Fibroblast of villous mesenchyme (primary cell): ENCODE measurements at places on chromosomes 3 and 15.

DNA sequence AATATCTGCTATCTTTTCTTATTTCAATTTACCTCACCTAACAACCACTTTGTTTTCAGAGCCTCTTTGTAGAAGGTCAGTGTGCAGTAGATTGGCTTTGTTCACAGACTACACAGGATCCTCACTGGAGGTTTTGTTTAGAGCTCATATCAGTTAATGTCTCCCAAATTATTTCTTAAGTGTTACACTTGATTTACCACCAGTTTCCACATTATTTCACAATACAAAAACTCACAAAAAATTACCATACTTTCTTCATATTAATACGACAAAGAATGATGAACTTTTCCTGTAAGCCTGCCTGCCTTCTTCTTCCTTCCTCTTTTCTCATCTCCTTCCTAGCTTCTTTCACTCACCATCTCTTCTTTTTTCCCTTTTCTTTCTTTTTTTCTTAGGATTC lies 133.3 kb downstream of the ALCAM start:
- peak; percentile 12 for DNase-seq

- DNase-seq: peak; percentile 32
Observed at GRCh38 chr15:47194718-47195117, 522.6 kb upstream of the SEMA6D start.

- DNase-seq: peak; percentile 68
Observed at GRCh38 chr3:160027541-160028195, 39.0 kb downstream of the IL12A start.

DNA sequence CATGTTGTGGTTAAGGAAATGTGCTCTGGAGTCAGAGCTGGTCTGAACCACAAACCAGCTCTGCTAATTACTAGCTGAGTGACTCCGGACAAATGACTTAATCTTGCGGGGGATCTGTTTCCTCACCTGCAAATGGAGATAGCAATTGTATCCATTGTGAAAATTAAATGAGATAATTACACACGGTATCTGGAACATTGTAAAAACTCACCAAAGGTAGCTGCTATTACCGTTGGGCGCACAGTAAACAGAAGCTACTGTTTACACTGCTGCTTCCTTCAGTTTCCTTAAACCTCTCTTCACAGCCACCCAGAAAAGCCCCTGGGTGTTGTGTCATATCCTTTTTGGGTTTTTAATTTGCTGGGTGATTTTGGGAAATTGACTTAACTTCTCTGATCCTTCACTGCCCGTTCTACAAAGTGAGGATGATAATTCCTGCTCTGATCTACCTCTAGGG lies 107.8 kb downstream of the MEGF11 start:
- no peak for DNase-seq

DNA sequence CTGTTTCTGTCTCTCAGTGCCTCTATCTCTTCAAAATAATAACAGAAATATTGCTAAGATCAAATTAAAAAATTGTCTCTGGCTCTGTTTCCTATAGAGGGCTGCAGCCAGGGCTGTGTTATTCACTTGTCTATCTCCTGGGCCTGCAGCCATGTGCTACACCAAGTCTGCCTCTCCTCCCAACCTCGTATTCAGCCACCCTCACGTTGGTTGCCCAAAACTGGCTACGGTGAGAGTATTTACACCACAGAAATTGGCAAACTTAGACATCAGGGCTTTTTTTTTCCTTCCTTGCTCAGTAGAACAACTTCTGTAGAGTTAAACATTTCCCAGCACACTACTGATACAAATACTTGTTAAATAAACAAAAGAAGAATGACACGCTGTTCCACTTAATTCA lies 320.9 kb upstream of the ICE2 start:
- DNase-seq: no peak

DNA sequence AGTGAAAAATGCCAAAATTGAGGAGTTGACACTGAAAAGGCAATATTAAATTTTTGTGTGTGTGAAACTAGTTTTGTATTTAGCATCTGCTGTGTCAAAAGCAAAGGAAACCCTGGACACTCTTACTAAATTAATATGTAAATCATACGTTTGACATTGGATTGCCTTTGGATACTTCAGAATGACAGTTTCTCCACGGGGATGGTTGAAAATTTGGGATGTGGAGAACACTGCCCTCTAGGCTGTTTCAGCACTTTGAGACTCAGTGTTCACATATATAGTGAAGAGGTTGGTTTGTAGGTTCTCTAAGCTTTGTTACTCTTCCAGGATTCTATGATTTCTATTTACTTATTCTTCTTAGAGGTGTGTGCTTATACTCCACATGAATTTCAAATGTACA lies 3.0 kb downstream of the ROBO2 start:
- no peak for DNase-seq

- no peak for DNase-seq
Observed at GRCh38 chr3:189143771-189144170, 28.0 kb upstream of the TPRG1 start.

- DNase-seq: no peak
Observed at GRCh38 chr15:84099181-84099580, 136.4 kb upstream of the GOLGA6L4 start.

DNA sequence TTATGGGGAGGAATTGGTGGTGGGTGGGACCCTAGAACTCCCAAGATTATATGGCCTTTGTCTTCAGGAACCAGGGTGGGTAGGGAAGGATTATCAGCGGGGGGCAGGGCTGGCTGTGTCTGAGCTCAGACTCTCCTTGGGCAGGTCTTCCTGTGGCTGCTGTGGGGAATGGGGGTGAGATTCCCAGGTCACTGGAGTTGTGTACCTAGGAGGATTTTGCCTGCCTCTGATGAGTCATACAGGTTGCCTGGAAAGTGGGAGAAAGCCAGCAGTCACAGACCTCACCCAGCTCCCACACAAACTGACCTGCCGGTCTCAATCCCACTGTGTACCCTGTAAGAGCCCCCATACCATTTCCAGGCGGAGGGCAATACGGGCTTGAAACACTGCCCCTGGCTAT lies 209.9 kb upstream of the CNTN3 start:
- no peak for DNase-seq

GRCh38 chr3:167066977-167067786 lies 312.9 kb downstream of the ZBBX start:
- no peak for DNase-seq

- peak; percentile 48 for DNase-seq
Observed at GRCh38 chr3:171606151-171606751, 146.0 kb upstream of the TNIK start.

DNA sequence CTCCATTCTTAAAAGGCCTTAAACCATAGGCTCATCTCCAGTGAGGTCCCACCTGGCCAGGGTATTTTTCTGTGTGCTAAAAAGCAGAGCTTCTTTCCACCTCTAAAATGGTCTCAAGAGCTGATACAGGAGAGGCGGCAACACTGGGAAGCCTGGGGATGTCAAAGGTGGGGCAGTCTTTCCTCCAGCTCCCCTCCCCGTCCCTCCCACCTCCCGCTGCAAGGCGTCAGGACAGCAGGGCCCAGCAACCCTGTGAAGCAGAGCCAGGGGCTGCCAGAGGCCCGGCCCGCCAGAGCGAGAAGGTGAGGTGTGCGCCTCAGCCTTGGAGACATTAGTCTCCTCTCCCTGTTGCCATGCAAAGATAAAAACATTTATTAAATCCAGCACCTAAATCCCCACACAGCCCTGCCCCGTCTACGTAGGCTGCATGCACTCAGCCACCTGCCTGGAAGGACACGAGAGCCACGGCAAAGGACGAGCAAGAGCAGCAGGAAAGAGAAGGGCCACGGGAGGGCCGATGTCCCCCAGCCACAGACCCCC lies 75.6 kb downstream of the FAM174B start:
- DNase-seq: no peak

- DNase-seq: no peak
Observed at GRCh38 chr15:63340878-63341277, 40.8 kb downstream of the CA12 start.

DNA sequence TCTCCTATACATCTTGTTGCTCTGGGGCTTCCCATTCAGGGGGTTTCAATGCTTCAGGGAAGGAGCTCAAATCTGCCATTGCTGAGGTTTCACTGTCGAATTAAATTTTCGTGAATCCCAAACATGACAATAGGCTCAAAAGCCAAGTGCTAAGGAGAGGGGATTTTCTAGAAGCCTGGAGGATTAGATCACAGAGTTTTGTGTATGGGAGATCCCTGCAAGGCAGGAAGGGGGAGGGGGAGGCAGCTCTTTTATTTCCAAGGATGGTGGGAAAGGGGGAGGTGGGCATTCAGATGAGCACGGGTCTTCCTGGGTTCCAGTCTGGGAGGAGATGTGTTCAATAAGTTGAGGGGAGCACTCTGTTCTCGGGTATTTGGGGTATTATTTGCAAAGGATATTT lies 69.9 kb upstream of the DLG1 start:
- DNase-seq: no peak

GRCh38 chr3:32880225-32880624 lies 62.4 kb downstream of the TRIM71 start:
- no peak for DNase-seq

DNA sequence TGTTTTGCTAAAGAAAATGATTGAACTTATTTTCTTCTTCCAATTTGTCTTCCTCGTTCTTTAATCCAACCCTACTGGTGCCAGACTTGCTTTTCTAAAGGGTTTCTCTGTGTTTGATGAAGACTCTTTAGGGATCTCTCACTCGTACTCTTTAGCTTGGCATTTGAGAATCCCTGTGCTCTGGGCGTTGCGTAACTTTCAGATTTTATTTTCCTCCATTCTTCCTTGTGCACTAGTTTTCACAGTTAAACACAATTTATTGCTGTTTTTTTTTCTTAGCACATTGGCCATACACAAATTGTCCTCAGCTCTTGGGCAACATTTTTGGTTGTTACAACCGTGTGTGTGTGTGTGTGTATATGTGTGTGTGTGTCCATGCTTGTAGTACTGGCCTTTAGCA lies 95.8 kb upstream of the ADAMTSL3 start:
- no peak for DNase-seq

DNA sequence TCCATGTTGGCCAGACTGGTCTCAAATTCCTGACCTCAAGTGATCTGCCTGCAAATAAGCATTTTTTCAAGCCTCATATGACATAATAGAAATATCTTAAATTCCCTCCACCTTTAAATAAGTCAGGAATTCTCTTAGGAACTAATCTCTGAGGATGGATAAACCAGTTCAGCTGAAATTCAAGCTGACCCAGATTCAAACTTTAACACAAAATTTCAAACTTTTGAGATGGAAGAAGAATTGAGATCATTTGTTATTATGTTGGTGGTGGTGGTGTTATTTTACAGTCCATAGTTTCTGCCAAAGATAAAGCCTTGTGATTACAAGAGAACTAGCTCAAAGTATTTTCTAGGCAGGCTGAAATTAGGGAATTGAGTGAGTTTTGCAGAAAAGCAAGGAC lies 85.5 kb downstream of the SSR3 start:
- DNase-seq: no peak

DNA sequence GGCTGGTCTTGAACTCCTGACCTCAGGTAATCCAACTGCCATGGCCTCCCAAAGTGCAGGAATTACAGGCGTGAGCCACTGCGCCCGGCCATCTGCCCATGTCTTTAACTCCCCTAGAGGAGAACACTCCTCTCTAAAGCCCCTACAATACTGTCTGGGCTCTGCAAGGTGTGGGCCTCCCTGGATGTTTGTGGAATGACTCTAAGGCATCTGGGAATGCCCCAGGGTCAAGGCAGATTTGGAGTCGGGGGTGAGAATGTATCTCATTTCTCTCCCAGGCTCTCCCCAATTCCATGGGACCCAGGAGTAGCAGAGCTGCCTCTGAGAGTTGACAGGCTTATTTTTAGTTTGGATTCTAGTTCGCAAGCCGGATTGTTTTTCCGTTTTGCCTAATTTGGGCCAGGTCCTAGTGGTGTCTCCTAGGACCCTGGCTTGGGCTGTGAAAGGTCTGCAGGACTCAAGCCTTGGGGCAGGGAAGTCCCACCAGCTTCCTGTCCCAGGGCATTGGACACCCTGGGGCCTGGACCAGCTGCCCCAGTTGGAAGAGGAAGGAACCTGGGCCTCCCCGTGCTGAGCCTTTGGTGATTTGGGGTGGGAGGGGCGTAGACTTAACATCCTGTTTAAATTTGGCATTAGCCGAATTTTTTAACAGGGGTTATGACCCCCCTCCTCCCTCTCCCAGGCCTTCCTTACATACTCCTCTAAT lies 53.5 kb downstream of the MAGEF1 start:
- no peak for DNase-seq

- peak; percentile 34 for DNase-seq
Observed at GRCh38 chr3:119098619-119099222, 47.2 kb upstream of the TEX55 start.

GRCh38 chr3:145183261-145183660 lies 977.7 kb downstream of the PLOD2 start:
- peak; percentile 15 for DNase-seq

DNA sequence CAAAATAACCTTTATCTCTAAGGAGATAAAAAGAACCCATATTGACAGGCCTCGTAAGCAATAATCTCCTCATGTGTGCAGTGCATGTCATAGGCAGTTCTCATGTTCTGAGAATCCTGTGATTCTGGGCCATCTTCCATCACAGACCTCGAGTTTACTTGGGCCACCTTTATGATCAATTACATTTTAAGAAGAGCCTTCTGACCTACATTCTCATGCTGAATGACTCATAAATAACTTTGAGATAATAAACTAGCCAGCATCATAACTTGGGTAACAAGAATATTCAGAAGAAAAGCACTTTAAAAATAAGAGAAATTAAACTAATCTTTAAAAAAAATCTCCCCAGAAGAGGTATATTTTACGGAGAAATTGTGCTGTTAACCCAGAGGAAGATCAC lies 310.7 kb upstream of the ZNF717 start:
- DNase-seq: no peak

GRCh38 chr3:78888635-78889034 lies 879.2 kb downstream of the ROBO1 start:
- DNase-seq: no peak

- no peak for DNase-seq
Observed at GRCh38 chr3:106339551-106339950, 470.7 kb upstream of the CBLB start.

GRCh38 chr15:52498706-52499105 lies 30.0 kb downstream of the MYO5A start:
- DNase-seq: no peak

- DNase-seq: peak; percentile 77
Observed at GRCh38 chr15:63210151-63211091, 21.0 kb downstream of the RAB8B start.

DNA sequence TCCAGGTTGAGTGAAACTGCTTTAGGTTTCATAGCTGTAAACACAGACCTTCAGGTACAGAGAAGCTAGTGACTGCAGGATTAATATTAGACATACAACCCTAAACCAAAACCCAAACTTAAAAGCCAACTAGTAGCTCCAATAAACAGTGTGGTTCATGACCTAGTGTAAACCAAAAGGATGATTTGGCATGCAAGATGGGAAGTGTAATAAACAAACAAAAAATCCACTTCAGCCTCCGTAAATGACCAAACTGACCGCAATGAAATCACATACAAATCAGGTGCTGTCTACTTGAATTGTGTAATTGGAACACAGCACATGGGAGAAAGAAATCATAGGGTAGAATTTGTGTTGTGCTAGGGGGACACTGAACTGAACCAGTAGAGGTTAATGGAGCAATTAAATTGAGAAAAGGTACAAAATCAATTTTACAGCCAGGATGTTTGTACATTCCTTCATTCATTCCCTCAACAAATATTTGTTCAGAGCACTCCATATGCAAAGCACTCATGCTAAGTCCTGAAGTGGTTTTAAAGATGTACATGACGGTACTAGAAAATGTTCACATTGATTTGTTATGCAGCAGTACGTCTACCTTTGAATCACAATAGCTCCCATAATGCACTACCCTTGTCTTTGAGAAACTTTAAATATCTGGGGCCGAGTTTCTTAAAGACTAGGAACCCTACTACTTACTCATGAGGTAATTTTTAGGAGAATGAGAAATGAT lies 21.4 kb upstream of the CHST2 start:
- DNase-seq: peak; percentile 73
